Activated CD4-positive, alpha-beta memory T cell treated with anti-CD3 and anti-CD28 coated beads, Interleukin-2, amount 10 ng/mL, durations not matched to agents 7 days and 5 days (primary cell): ENCODE measurements at places on chromosomes 16 and 17. TPM values are rescaled to one million over a fixed set of nuclear protein-coding genes. Genes with fewer than 3 reads are reported as not detected.

Gene CD2BP2
- total RNA-seq, result 75.9 TPM

DNA sequence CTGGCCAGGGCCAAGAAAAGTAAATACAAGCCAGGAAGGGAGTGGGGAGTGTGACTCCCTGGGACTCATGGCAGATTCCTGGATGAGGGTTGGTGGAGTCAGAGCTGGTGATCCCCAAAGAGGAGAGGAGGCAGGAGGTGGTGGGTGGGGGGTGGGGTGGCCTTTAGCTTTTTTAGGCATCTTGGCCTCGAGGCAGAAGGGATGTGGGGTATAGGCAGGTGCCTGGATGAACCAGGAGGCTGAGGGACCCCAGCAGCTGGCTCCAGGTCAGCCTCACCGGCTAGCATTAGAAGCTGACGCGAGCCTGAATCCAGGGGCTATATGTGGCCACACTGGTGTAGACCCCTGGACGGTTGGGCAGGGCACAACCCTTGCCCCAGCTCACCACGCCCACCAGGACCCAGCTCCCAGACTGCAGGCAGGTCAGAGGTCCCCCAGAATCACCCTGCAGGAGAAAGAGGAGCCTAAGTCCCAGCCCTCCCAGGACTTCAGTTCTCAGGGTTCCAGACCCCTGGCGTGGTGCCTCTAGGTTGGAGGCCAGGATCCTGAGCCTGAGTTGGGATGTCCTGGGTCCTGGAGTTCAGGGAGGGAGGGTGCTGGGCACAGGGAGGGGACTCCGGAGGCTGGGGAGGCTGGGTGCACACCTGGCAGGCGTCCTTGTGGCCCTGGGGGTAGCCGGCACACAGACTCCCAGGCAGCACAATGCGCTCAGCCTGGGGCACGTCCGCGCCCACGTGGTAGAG lies 2.8 kb downstream of the PRSS33 start:
- DNase-seq, result no peak
- peak overlapping the region; percentile 65 for H3K4me3 ChIP-seq
- peaks cover 21% of the 10 kb centered on the region for H3K27me3 ChIP-seq
- H3K27ac ChIP-seq, result no peak overlapping the region
- no peaks in the 10 kb centered on the region for H3K36me3 ChIP-seq

Gene NFAT5
- 19.7 TPM for total RNA-seq

DNA sequence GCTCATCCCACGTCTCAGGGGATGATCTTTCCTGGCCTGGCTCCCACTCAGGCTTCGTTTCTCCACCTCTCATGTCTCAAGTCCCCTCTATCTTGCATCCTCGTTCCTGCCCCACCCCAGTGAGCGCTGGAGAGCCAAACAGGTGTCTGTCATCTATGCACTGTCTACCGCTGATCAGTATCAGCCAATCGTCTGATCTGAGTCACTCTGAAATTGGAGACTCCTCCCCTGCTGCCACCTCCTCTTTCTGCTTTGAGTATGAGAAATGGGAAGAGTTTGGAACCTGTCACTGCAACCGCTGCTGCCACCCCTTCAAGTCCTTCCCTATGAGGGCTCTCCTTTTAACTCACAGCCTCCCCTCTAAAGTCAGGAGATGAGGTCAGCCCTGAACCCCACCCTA lies 28.0 kb downstream of the FZD2 start:
- no peaks in the 10 kb centered on the region for H3K4me1 ChIP-seq
- H3K27me3 ChIP-seq, result peaks cover 12% of the 10 kb centered on the region
- H3K27ac ChIP-seq, result no peak overlapping the region
- no peaks in the 10 kb centered on the region for H3K36me3 ChIP-seq
- no peak overlapping the region for H3K4me3 ChIP-seq

GRCh38 chr16:84618581-84619460 lies 943 bp upstream of the COTL1 start:
- H3K36me3 ChIP-seq, result peaks cover 33% of the 10 kb centered on the region
- H3K27me3 ChIP-seq, result peaks cover 22% of the 10 kb centered on the region
- no peak overlapping the region for H3K27ac ChIP-seq
- no peak for DNase-seq

- peaks cover 4% of the 10 kb centered on the region for H3K27me3 ChIP-seq
- H3K4me1 ChIP-seq, result peaks cover 65% of the 10 kb centered on the region
- H3K4me3 ChIP-seq, result no peak overlapping the region
- peaks cover 35% of the 10 kb centered on the region for H3K36me3 ChIP-seq
- no peak for DNase-seq
These were observed 6.7 kb downstream of the SNN start for GRCh38 chr16:11674818-11675560.
